ENCODE measurements at places on chromosomes 2 and 18. TPM values are rescaled to one million over a fixed set of nuclear protein-coding genes. Genes with fewer than 3 reads are reported as not detected.

GRCh38 chr2:164760179-164760578 lies 81.4 kb downstream of the COBLL1 start:
- no peaks in the 10 kb centered on the region for H3K4me1 ChIP-seq
- no peak overlapping the region for H3K27ac ChIP-seq
- H3K36me3 ChIP-seq, result no peaks in the 10 kb centered on the region

DNA sequence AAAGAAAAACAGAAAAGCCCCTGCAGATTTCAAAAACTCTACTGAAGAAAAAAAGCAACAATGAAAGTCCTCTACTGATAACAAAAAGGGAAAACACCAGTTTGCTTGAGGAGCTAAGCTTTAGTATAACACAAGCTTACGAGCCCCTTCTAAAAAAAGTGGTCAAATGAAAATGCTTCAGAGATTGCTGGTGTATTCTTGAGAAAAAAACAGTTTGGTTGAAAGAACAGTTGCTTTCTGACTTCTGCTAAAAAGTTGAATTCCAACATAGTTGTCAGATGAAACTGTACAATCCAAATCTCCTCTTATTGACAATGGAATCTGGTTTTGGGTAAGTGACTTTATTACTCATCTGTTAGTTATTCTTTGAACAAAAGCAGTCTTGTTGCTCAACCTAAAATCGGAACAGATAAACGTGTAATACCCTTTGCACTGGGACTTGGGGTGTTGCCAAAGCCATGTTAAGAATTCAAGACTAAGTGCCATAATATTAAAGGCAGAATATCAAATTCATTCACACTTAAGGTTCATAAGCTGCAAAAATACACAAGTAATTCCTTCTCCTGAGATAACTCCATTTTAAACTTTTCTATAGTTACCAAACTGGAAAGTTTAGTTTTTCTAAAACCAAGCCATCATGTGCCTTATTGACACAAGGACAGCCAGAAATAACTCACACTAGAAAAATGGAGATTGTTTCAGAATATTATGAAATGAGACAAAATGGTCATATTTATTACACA lies 45.3 kb upstream of the SPAG16 start:
- H3K27me3 ChIP-seq, result no peaks in the 10 kb centered on the region
- H3K36me3 ChIP-seq, result no peaks in the 10 kb centered on the region
- no peak for DNase-seq
- H3K4me3 ChIP-seq, result no peak overlapping the region
- no peak overlapping the region for H3K27ac ChIP-seq

TFCP2L1 gene
- polyA plus RNA-seq, result 0.45 TPM

DNA sequence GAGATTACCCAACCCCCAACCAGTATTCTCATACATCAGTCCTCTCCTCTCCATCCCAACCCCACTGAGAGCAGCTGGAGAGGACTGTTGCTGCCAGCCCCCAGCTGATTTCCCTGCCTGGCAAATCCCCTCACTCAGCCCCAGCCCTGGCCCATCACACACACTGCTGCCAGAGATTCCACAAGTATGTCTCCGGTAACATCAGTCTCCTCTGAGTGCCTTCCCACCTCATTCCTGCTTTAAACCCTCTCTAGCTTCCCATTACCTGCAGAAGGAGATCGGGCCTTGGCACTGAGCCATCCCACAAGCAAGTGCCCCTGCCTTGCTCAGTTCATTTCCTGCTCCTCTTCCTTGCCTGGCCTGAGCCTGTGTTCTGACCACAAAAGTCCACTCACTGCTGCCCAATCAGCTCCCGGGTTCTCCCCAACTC lies 50.6 kb upstream of the ZFP36L2 start:
- peaks cover 15% of the 10 kb centered on the region for H3K4me1 ChIP-seq
- no peak overlapping the region for H3K4me3 ChIP-seq
- peaks cover 5% of the 10 kb centered on the region for H3K36me3 ChIP-seq
- no peaks in the 10 kb centered on the region for H3K27me3 ChIP-seq
- no peak for DNase-seq
- H3K27ac ChIP-seq, result peak overlapping the region; percentile 48

NT5C1B gene
- polyA plus RNA-seq, result 0.75 TPM

HJURP gene
- 10.6 TPM for polyA plus RNA-seq

GRCh38 chr2:186889101-186889879 lies 40.3 kb upstream of the ZSWIM2 start:
- H3K4me1 ChIP-seq, result no peaks in the 10 kb centered on the region
- no peaks in the 10 kb centered on the region for H3K36me3 ChIP-seq
- no peak overlapping the region for H3K27ac ChIP-seq
- DNase-seq, result no peak
- no peaks in the 10 kb centered on the region for H3K27me3 ChIP-seq

DNA sequence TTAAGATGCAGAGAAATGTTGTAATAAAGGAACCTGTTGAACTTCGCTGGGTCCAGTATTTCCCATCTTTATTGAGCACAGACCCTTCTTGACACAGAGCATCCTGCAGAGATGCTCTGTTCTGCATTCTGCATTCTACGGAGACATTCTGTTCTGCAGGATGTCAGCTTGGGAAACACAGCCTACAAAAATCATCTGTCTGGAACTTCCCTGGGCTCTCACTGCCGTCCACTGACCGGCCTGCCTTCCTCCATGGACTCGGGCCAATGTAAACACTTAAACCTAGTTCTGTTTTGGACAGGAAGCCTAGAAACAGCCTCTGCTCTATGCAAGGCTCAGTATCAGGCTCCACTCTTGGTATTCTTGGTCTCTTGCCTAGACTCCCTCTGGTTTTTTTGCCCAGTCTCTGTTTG lies 90.0 kb upstream of the PPP1CB start:
- no peaks in the 10 kb centered on the region for H3K36me3 ChIP-seq
- no peak overlapping the region for H3K4me3 ChIP-seq
- H3K27ac ChIP-seq, result peak overlapping the region; percentile 89
- no peak for DNase-seq

GRCh38 chr18:45197526-45197970 lies 417.7 kb upstream of the SLC14A2 start:
- DNase-seq, result no peak
- no peaks in the 10 kb centered on the region for H3K36me3 ChIP-seq
- H3K4me1 ChIP-seq, result peaks cover 3% of the 10 kb centered on the region

DNA sequence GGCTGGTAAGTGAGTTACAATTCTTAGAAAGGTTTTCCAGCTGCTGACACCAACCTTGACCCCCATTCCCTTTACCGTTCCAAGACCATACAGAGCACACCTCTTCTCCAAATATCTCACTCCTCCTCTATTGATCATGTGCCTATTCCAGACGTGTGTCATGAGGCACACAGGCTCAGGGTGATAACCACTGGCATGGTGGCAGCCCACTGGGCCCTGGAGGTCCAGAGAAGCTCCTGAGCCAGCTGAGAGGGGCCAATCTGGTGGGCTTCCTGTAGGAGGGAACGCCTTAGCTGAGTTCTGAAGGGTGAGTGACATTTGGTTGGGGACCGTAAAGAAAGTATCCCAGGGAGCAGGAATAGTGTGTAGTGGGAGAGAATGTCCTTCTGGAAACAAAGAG lies 28.3 kb downstream of the ZAP70 start:
- no peaks in the 10 kb centered on the region for H3K27me3 ChIP-seq
- H3K4me3 ChIP-seq, result no peak overlapping the region
- H3K27ac ChIP-seq, result no peak overlapping the region
- H3K36me3 ChIP-seq, result peaks cover 8% of the 10 kb centered on the region

TFPI gene
- polyA plus RNA-seq, result 65.3 TPM

DNA sequence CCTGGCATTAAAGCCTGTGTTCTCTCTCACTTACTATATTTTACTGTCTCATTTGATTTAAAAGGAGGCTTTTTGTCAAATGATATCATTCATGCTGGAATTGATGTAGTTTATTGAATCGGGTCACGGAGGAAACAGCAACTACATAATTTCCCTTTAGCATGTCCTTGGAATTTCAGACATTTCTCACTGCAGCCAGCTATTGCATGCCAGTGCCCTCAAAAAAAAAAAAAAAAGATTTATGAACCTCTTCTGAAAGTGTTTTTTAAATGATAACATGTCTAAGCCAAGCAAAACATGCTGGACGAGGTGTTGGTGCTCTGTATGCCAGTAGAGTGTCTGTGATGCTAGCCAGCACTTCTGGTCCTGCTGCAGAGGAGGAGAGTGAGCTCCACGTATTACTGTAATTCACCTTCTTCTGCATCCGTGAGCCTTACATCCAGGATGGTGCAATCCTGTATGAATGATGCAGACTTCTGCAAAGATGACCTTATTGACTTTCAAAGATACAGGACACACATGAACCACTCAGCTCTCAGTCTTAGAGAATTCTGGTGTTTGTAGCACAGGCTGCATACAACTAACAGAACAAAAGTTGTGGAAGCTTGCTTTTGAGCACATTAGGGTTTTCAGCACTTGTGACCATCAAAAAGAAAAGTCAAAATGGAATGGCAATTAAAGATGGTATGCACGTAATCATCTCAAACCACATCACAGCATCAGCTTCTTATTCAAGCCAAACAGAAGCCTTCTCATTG lies 31.1 kb downstream of the UGP2 start:
- H3K36me3 ChIP-seq, result peaks cover 20% of the 10 kb centered on the region
- no peaks in the 10 kb centered on the region for H3K27me3 ChIP-seq
- H3K4me1 ChIP-seq, result no peaks in the 10 kb centered on the region

- no peaks in the 10 kb centered on the region for H3K27me3 ChIP-seq
- H3K27ac ChIP-seq, result peak overlapping the region; percentile 89
- peaks cover 11% of the 10 kb centered on the region for H3K4me1 ChIP-seq
- DNase-seq, result no peak
Measured at GRCh38 chr2:18559531-18560030, 872 bp downstream of the RDH14 start.

GRCh38 chr18:24536326-24536725 lies 75.9 kb downstream of the HRH4 start:
- no peak for DNase-seq
- H3K27ac ChIP-seq, result no peak overlapping the region
- no peaks in the 10 kb centered on the region for H3K27me3 ChIP-seq
- no peaks in the 10 kb centered on the region for H3K36me3 ChIP-seq

- H3K27me3 ChIP-seq, result no peaks in the 10 kb centered on the region
- no peaks in the 10 kb centered on the region for H3K4me1 ChIP-seq
- H3K4me3 ChIP-seq, result no peak overlapping the region
Measured at GRCh38 chr2:142592171-142592570, 285.3 kb upstream of the KYNU start.

DNA sequence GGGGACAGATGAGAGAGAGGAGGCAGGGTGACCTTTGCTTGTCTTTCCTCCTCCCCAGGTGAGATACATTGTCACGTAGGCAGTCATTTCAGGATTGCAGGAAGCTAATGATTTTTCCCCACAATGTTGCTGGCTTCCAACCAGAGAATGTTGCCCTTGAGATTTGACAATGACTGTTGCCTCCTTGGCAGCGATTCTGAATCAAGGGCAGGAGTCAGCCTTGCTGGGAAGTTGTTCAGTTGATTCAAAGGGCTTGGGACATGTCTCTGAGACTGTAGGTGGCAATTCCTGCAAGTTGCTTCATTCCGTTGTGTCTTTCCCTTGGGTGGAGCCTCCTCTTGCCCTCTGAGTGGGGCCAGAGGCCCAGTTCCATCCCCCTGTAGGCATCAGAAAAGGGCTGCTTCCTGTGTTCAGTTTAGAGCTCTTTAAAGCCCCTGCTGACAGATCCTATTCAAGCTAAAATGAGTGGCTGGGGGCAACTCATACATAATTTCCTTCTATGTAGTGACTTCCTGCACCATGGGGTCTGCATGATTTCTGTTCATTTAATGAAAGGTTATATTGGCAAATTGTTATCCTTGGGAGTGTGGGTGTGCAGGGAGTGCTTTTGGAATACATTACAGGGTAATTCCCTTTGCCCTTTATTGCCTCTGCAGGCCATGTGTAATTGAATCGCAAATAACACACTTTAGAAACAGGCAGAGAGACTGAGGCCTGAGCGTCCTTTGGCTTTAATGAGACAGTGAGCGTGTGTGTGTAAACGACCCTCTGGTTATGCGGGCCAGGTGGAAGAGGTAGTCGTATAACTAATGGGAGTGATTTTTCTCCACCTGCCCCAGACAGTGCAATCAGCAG lies 52.4 kb downstream of the GPR39 start:
- H3K27ac ChIP-seq, result no peak overlapping the region
- no peaks in the 10 kb centered on the region for H3K4me1 ChIP-seq
- no peaks in the 10 kb centered on the region for H3K27me3 ChIP-seq
- DNase-seq, result no peak
- H3K4me3 ChIP-seq, result no peak overlapping the region
- no peaks in the 10 kb centered on the region for H3K36me3 ChIP-seq

- H3K4me3 ChIP-seq, result no peak overlapping the region
- DNase-seq, result no peak
- H3K27me3 ChIP-seq, result no peaks in the 10 kb centered on the region
- H3K4me1 ChIP-seq, result no peaks in the 10 kb centered on the region
Measured at GRCh38 chr2:67574230-67574629, 177.1 kb downstream of the ETAA1 start.

USP34 gene
- 102 TPM for polyA plus RNA-seq

DNA sequence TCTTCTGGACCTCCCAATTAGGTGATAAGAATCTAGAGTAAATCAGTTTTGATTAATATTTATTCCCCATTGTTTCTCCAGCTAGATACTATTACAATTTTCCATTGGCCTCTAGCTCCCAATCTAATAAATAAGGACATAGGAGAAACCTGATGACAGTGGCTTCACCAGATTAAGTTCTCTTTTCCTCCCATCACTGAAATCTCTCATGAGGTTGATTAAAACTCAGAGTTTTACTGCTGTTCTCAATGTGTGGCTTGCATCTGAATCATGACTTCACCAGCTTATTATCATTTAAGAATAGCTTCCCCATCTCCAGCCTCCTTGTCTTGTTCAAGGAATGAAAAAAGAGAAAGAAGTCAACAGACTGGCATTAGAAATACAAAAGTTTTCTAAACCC lies 3.9 kb upstream of the CCDC102B start:
- no peak overlapping the region for H3K27ac ChIP-seq
- no peaks in the 10 kb centered on the region for H3K36me3 ChIP-seq
- no peak for DNase-seq
- H3K4me3 ChIP-seq, result no peak overlapping the region
- no peaks in the 10 kb centered on the region for H3K27me3 ChIP-seq
- H3K4me1 ChIP-seq, result no peaks in the 10 kb centered on the region

- no peaks in the 10 kb centered on the region for H3K36me3 ChIP-seq
- H3K4me1 ChIP-seq, result no peaks in the 10 kb centered on the region
- peaks cover 2% of the 10 kb centered on the region for H3K27me3 ChIP-seq
- DNase-seq, result no peak
- H3K27ac ChIP-seq, result no peak overlapping the region
Measured at GRCh38 chr2:100018341-100019193, 123.8 kb downstream of the AFF3 start.

KIAA2012 gene
- polyA plus RNA-seq, result 0.28 TPM

- no peak for DNase-seq
- no peak overlapping the region for H3K27ac ChIP-seq
- H3K4me3 ChIP-seq, result no peak overlapping the region
- H3K36me3 ChIP-seq, result no peaks in the 10 kb centered on the region
Measured at GRCh38 chr2:127158614-127159290, 51.8 kb upstream of the BIN1 start.

CCL20 gene
- 11.4 TPM for polyA plus RNA-seq

PLGLB2 gene
- polyA plus RNA-seq, result 2.4 TPM

- H3K36me3 ChIP-seq, result no peaks in the 10 kb centered on the region
- no peak for DNase-seq
- H3K4me1 ChIP-seq, result no peaks in the 10 kb centered on the region
- H3K27me3 ChIP-seq, result no peaks in the 10 kb centered on the region
- H3K27ac ChIP-seq, result no peak overlapping the region
- no peak overlapping the region for H3K4me3 ChIP-seq
Measured at GRCh38 chr2:184041777-184042176, 556.6 kb upstream of the ZNF804A start.

AFF3 gene
- polyA plus RNA-seq, result 4.8 TPM

GRCh38 chr2:231306791-231307393 lies 88.6 kb upstream of the B3GNT7 start:
- H3K4me3 ChIP-seq, result no peak overlapping the region
- no peaks in the 10 kb centered on the region for H3K36me3 ChIP-seq
- no peak for DNase-seq

GRCh38 chr2:69618362-69618761 lies 25.2 kb downstream of the AAK1 start:
- no peak overlapping the region for H3K27ac ChIP-seq
- DNase-seq, result no peak
- no peaks in the 10 kb centered on the region for H3K27me3 ChIP-seq

C2orf74 gene
- 21.1 TPM for polyA plus RNA-seq

All from large intestine (tissue), 12 donors.